ENCODE measurements at places on chromosomes 6 and 20.

- DNase-seq, result no peak
Measured at GRCh38 chr6:4253604-4254231, 118.3 kb upstream of the ECI2 start.

- no peak for DNase-seq
Measured at GRCh38 chr6:7588506-7588905, 1.5 kb upstream of the SNRNP48 start.

DNA sequence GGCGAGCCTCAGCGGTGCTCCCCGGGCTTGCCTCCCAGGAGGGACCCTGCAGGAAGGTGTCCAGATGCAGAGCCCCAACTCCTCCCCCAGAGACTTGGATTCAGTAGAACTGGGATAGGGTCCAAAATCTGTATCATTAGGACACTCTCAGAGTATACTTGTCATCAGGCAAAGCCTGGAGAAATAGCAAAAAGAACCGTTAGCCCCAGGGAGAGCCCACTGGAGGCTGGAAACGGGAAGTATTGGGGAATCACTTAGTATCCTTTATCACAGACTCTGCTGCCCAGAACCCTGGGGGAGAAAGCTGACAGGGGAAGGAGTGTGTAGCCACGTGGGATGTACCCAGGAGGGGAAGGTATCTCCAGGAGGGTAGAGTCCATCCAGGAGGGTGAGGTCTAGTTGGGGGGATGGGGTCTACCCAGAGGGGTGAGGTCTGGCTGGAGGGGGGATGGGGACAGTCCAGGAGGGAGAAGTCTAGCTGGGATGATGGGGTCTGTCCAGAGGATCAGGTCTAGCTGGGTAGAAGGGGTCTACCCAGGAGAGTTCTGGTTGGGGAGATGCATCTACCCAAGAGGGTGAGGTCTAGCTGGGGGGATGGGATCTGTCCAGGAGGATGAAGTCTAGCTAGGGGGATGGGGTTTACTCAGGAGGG, 107.2 kb downstream of the LY86 start:
- no peak for DNase-seq

DNA sequence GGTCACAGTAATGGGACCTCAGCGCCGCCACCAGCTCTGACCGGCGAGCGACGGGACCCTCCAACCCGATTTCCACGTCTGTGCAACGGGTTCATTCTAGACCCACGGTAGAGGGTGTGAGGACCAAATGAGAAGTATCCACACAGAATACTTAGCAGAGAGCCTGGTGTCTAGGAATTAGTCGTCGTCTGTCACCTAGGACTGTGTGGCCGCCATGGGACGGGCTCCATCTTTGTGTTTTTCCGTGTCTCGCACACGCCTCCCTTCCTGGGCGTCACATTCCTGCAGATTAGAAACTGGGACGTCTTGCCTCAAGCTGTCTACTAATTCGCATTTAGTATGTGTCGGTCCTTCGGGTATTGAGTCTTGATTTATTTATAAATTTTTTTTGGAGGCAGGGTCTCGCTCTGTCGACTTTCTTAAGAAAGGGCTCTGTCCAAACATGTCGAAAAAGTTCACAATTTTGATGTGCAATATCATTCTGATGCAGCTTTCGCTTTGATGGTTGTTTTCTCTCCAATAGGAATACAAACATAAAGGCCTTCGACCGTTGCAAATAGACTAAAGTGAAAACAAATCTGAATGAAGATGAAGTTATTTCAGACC, 563 bp downstream of the MGME1 start:
- peak; percentile 7 for DNase-seq

GRCh38 chr6:89346433-89346832, 6.1 kb downstream of the UBE2J1 start:
- DNase-seq, result no peak

GRCh38 chr6:170371080-170371479, 64.5 kb downstream of the FAM120B start:
- DNase-seq, result no peak

DNA sequence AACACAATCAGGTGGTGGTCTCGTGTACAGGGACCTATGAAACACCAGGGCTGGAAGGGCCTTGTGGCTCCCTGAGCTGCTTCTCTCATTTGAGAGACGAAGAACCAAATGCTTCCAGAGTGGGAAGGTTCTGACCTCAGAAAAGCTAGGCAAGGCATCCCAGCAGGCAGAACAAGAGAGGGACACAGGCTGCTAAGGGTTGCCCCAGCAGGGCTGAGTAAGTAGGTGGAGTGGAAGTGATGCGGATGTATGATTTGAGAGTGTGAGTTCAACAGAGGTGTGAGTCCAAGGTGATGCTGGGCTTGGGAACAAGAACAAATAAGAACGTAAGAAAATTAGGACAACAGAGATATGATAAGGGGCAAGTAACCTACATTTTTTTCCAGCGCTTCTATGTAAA, 147.8 kb downstream of the BACH2 start:
- no peak for DNase-seq

DNA sequence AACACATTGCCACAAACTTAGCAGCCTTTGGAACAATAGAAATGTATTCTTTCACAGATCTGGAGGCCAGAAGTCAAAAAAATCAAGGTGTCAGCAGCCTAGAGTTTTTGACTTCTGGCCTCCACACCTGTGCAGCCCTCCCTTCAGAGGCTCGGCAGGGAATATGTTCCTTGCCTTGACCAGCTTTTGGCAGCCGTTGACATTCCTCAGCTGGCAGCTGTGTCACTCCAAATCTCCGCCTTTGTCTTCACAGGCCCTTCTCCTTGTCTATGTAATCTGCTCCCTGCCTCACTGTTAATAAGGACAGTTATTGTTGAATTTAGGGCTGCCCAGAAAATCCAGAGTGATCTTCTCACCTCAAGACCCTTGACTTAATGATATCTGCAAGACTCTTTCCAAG, 17.2 kb upstream of the AHI1 start:
- DNase-seq, result no peak

- DNase-seq, result no peak
Measured at GRCh38 chr6:74578339-74578738, 627.5 kb downstream of the COL12A1 start.

GRCh38 chr20:35385733-35386132, 26.0 kb downstream of the UQCC1 start:
- no peak for DNase-seq

DNA sequence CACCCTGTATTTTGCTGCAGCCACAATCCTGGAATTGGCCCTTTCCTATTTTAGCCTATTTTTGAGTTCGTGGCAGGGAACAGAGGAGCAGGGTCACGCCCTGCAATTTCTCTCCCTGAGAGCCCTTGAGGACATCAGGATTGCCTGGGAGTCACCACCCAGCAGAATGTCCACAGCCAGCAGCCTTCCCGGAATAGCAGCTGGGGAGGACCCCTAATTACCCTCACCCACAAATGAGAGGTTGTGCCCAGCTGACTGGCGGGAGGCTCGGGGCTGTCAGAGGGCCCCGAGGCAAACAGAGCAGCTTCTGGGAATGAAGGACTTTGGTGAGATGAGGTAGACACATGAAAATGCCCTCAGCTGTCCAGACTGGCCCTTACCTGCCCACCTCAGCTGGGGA, 165.1 kb downstream of the PREX1 start:
- DNase-seq, result no peak

- DNase-seq, result no peak
Measured at GRCh38 chr6:42278131-42278853, 60.6 kb upstream of the MRPS10 start.

- no peak for DNase-seq
Measured at GRCh38 chr6:170260686-170261085, 30.2 kb downstream of the DLL1 start.

DNA sequence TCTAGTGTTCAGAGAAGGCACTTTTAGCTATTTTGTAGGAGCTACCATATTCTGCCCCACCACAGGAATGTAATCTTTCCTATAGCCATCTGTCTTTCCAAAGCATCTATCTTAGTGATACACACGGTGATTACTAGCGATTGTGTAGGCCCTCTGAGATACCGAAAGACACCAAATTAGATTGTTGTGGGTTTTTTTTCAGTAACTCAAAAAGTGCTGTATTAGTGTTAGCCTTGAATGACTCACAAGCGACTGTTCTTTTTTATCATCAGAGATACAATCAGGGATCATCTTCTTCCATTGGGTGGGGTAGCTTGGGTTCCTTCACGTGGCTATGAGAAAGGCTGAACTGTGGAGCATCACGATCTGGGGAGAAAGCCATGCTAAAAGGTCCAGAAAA, 160.2 kb downstream of the MTFR2 start:
- no peak for DNase-seq

GRCh38 chr6:56684342-56685101, 41.8 kb upstream of the DST start:
- no peak for DNase-seq

DNA sequence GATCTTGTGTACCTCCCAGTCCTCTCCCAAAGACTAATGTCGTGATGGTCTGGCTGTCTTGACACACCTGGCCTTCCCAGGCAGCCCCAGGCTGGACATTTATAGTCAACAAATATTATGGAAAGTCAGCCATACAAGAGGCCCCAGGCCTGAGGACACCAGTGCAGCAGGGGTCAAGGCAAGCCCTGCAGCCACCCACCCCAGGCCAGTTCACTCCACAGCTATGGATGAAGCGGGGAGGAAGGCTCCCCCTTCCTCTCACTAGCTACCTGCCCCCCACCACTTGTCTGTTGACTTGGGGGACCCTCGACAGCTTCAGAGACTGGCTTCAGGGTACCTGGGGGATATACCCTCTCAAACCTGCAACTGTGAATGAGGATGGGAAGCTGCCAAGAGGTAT, 132.1 kb downstream of the MRPL14 start:
- no peak for DNase-seq

DNA sequence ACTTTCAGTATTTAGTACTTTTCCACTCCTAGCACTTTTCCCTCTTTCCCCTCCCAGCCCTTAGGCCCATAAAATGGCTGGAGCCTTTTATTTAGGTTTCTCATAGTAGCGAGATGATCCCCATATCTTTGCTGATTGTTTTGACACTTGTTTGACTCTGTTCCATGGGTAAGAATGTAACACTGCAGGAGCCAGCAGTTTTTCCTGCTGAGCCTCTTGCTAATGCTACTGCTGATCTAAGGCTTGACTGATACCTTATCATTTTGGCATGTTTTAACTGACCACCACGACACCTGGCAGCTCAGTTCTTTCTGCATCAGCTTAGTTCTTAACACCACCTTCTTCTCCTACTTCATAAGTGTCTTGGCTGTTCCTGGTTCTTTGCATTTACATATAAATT, 29.6 kb downstream of the ZKSCAN8 start:
- DNase-seq, result no peak

- no peak for DNase-seq
Measured at GRCh38 chr6:142872376-142872775, 72.6 kb downstream of the HIVEP2 start.

GRCh38 chr6:118530942-118531341, 17.2 kb upstream of the PLN start:
- DNase-seq, result no peak

DNA sequence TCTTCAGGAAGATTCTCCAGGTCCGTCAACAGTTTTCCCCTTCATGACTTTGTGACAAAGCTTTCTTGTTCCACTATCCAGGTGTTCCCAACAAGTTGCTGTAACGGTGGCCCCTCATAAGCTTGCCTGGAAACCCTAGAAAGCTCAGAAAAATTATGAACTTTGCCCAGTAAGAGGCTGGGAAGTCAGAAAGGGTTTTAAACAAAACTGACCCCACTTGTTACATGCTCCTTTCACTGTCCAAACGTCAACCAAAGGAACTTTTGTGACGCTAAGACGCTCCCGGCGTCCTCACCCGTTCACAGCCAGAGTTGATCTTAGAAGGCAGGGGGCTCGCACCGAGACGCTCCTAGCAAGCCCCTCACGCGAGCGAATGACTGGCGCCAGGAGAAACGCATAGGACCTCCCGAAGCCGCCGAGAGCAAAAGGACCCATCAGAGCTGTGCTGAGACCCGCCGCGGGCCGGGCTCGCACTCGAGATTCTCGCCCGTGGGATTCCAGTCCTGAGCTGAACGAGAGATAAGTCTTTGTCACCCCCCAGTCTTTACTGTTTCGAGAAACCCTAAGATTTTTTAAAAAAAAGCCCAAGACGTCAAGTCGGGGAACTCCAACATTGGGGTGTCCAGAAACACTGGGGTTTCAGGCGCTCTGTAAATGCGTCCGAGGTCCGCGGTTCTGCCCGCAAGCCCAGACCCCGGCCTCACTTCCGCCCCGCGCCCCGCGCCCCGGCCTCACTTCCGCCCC, 544 bp upstream of the ACAT2 start:
- DNase-seq, result no peak

GRCh38 chr6:30515944-30516753, 26.8 kb downstream of the HLA-E start:
- DNase-seq, result peak; percentile 87

- DNase-seq, result no peak
Measured at GRCh38 chr20:47354714-47355488, 1.6 kb downstream of the ZMYND8 start.

GRCh38 chr6:44304282-44305199, 8.6 kb downstream of the AARS2 start:
- peak; percentile 12 for DNase-seq

DNA sequence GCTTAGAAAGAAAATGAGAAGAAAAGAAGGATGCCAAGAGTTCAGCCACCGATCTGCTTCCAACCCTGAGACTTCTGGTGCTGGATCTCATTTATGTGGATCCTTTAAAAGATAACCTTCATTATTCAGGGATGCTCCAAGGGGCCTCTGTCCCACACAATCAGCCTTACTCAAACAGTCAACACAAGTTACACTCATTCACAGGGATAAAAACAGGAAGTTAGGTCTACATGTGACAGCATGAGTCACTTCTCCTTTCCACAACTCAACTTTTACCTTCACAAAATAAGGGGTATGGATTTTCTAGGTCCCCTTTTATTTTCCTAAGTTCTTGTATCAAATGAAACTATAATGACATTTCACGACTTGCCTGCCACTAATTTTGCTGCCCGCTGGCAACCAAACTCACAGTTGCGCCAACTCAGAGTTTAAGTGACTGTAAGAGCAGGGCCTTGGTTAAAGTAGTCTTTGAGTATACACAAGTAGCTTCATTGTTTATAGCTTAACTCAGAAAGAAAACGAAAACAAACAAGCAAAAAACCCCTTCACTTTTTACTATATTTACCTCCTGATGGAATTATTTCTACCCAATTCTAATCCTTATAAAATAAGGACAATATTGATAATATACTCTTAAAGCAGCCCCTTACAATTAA, 278.8 kb upstream of the RUNX2 start:
- no peak for DNase-seq

DNA sequence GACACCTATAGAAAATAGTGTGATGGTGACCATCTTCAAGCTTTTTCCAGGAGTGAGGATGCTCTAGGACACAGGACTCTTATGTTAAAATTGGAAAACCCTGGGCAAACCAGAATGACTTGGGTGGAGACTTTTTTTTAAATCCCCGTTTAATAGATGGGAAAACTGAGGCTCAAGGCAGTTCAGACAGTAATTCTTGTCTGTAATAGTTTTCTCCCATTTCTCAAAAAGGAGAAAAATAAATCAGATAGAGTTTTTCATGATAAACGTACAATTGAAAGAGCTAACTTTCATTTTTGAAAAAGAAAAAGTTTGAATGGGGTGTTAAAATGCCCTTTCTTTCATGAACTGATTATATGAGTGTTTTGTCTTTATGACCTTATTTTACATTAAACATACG, 6.8 kb downstream of the BCAS1 start:
- no peak for DNase-seq
